ENCODE measurements at places on chromosomes 11 and 22. TPM values are rescaled to one million over a fixed set of nuclear protein-coding genes. Genes with fewer than 3 reads are reported as not detected.

The ST14 gene
- not detected for total RNA-seq

The SMTNL1 gene
- not detected for total RNA-seq

The TENM4 gene
- 0.21 TPM for total RNA-seq

The MRGPRX4 gene
- not detected for total RNA-seq

The BACE1-AS gene
- 9.9 TPM for total RNA-seq

The MS4A15 gene
- not detected for total RNA-seq

The CABP4 gene
- 10.4 TPM for total RNA-seq

The PYGM gene
- 4.0 TPM for total RNA-seq

The HARBI1 gene
- total RNA-seq = 4.2 TPM

The APOA4 gene
- total RNA-seq = not detected

The HTR3B gene
- total RNA-seq = not detected

The MFNG gene
- total RNA-seq = 94.0 TPM

The OR2AT4 gene
- total RNA-seq = not detected

The GDPD5 gene
- 29.5 TPM for total RNA-seq

The PCSK7 gene
- total RNA-seq = 147 TPM

The MB gene
- total RNA-seq = 0.69 TPM

The IRF7 gene
- total RNA-seq = 46.7 TPM

The RNF215 gene
- total RNA-seq = 12.4 TPM

DNA sequence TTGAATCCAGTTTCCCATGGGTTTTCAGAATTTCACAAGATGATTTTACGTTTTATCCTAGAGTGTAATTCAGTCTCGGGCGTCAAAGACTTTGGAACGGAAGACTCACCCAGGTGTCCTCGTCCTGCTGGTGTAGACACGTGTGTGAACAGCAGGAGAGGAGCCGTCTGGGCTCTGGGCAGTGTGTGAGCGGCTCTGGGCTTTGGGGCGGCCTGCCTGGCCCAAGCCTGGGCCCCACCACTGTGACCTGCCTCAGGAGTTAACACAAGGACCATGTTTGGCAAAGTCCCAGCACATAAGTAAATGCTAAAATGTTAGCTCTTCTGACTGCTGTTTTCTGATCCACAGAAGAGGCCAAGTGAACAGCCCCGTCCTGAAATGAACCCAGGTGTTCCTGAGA, 1093.3 kb downstream of the BRD1 start:
- DNase-seq = no peak

DNA sequence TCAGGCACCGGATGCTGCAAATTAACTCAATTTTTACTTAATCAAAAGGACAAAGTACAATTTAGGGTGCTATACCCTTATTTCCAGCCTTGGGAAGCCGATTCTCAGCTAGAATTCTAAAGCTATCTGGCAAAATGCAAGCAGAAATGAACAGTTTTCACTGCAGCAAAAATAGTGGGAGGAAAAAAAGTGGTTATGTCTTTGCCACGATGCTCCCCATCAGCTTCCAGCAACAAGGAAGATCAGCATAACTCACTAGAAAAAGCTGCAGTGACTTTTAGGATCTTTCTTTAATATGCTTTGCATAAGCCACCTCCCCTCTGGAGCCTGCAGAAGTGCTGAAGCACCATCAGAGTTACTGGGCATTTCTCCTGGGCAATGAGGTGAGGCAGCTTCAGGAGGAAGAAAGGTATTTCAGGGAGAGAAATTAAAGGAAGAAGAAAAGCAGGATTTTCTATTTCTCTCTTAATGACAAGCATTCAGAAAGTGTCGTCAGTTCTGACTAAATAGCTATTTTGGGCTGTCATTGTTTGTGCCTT, 702.9 kb downstream of the DLG2 start:
- no peak for DNase-seq

GRCh38 chr11:74326665-74327064, 15.2 kb upstream of the P4HA3 start:
- no peak for DNase-seq

- no peak for DNase-seq
Measured at GRCh38 chr11:100639140-100639539, 47.9 kb upstream of the ARHGAP42 start.

GRCh38 chr22:44455151-44455962, 42.7 kb downstream of the RTL6 start:
- DNase-seq = peak; percentile 60

DNA sequence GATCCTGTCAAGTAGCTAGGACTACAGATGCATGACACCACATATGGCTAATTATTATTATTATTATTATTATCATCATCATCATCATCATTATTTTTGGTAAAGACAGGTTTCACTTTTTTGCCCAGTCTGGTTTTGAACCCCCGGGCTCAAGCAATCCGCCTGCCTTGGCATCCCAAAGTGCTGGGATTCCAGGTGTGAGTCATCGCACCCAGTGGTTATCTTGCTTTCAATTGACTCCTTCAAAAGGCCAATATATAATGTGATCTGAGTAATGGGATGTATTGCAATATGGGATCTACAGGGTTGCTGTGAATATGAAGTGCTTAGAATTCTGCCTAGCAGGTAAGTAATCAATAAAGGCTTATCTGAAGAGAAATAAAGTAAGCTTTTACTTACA, 221.2 kb downstream of the SBF2 start:
- DNase-seq = no peak

DNA sequence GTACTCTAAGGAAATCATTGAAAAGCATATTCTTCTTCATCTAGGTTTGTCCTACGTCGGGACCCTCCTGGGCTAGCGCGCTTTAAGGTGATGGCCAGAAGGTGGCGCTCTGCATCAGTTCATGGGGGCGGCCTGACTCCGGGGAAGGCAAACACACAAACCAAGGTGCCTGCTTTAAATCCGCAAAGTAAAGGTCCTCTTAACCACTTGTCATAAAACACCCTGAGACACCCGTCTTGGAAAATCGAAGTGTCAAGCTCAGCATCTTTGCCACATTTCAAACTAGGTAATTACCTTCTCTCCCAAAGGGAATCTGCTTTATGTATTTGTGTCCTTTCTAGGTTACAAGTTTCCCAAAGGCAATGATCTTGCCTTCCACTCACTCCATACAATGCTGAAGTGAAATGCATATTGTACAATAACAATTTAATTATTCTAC, 33.9 kb downstream of the LMO2 start:
- peak; percentile 81 for DNase-seq

GRCh38 chr22:50532824-50533796, 3.3 kb upstream of the TYMP start:
- no peak for DNase-seq

GRCh38 chr11:33040033-33040861, 875 bp downstream of the TCP11L1 start:
- DNase-seq = peak; percentile 31

- DNase-seq = no peak
Measured at GRCh38 chr11:75308116-75308515, 43.3 kb downstream of the ARRB1 start.

GRCh38 chr11:125072218-125072960, 9.3 kb downstream of the SLC37A2 start:
- no peak for DNase-seq

DNA sequence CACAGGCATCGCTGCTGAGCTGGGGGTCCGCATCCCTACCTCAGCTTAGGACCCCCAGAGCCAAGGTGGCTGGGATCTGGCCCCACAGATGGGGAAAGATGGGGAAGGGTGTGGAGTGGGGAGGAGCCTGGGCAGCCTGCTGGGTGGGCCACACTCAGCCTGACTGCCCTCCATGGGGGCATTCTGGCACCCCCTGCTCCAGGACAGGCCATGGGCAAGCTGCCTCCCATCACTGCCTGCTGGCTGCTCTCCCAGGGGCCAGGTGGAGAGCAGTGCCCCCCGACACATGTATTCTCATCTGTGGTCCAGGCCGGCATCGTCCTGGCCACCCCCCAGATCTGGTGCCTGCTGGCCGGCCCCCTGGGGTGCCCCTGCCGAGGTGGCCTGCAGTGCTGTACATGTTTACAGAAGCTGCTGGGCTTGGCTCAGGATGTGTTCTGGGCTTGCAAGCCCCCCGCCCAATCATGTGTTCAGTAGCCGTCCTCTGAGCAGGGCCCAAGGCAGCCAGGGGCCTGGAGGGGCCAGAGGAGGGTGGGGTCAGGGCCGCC, 7.8 kb upstream of the MYRF start:
- no peak for DNase-seq

DNA sequence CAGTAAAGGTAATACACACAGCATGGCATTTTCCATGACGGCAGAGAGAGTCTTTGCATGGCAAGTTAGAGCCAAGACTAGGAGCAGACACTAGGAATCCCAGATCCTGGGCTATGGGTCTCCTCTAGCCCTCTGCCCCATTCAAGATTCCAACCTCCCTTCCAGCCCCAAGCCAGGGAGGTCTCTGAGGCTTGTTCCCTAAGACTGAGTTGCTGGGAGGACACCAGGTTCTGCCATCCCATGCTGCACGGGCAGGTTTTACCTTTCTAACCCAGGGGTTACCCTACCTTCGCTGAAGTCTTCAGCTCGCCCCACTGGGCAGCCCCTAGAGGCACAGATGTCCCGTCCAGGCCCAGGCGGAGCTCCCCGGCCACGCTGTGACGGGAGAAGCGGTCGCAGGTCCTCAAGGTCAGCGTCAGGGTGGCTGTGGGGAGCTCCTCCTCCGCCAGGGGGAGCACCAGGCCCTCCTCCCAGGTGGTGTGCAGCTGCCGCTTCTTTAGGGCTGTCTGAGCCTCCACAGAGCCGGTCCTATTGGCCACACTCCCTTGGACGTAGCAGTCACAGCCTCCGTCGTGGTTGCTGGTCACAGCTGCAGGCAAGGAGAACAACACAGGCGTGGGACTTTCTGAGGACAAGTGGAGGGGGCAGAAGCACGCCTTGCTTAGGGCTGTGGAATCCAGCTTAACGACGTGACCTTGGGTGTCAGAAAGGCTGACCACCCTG, 33.8 kb downstream of the SYT13 start:
- DNase-seq = peak; percentile 42

DNA sequence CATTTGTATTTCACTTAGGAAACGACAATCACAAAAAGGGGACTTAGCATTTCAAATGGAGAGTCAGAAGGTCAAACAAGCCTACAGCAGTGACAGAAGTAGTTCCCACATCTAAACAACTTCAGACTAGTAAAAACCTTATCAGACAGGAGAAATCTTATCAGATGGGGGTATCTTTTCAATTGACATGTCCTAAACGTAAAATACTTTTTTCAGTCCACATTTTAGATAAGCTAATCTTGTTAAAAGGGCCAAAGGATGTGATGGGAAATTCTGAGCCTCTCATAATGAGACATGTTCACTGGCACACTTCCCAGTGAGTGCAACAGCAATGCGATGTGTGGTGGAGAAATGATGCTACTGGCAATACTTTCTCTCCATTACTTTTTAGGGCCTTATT, 2.4 kb downstream of the MAPK1 start:
- peak; percentile 58 for DNase-seq

- DNase-seq = no peak
Measured at GRCh38 chr11:129013737-129014475, 71.2 kb upstream of the TP53AIP1 start.

DNA sequence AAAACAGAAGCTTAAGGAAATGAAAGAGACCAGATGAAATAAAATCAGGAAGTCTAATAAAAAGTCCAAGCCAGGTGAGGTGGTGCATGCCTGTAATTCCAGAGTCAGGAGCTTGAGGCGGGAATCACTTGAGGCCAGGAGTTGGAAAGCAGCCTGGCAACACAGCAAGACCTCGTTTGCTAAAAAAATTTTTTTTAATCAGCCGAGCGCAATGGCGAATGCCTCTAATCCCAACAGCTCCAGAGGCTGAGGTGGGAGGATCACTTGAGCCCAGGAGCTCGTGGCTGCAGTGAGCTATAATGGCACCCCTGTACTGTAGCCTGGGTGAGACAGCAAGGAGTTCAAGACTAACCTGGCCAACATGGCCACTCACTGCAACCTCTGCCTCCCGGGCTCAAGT, 8.0 kb downstream of the RAB6A start:
- DNase-seq = no peak

GRCh38 chr11:6111673-6112072, 4.2 kb downstream of the OR56B4 start:
- DNase-seq = no peak

DNA sequence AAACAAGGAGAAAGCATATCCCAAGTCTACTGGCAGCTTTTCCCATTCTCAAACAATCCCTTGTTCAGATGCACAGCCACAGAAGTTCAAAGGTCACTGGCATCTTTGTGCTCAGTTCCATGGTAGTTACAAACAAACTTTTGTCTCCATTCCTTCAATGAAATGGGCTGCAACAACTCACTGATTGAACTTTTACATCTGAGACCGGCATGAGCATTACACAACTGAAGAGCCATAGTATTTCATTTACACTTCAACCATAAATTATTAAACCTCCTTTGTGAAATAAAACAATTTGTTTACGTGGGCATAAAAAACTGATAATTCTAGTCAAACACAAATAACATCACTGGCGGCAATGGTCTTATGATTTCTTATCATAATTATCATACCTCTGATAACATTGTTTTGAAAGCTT, 67.8 kb upstream of the ARHGAP32 start:
- DNase-seq = no peak

DNA sequence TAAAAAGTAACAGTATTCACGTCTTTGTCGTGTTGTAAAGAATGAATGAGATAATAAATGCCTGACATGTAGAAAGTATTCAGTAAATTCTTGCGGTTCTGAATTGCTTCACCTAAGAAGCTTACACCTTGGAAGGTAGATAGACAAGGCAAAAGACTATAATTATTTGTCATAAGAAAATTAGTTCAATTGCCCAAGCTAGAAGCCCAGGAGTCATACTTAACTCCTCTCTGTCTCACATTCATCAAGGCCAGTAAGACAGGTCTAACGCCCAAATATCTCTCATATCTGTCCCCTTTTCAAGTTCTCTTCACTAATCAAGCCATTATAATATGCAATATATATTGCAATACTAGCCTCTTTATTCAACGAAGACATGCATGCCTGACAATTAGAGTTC, 87.7 kb upstream of the AMOTL1 start:
- no peak for DNase-seq

DNA sequence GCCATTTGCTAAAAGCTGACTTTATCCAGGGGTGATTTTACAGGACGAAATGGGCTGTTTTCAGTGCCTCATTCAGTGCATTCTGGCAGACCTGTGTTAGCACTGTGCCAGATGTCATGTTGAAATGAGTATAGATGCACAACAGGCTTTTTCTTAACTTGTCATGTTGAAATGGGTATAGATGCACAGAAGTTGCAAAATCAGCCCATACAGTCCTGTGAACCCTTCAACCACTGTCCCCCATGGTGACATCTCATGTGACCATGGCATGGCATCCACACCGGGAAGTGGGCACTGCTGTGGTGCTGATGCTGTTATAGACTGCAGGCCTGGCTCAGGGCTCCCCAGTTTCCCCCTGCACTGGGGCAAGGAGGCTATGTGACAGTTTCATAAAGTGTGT, 2.5 kb downstream of the TALDO1 start:
- DNase-seq = no peak
